ENCODE measurements at places on chromosomes 3 and 15.

- DNase-seq, result no peak
These were observed 17.0 kb upstream of the ARID3B start for GRCh38 chr15:74523982-74524381.

DNA sequence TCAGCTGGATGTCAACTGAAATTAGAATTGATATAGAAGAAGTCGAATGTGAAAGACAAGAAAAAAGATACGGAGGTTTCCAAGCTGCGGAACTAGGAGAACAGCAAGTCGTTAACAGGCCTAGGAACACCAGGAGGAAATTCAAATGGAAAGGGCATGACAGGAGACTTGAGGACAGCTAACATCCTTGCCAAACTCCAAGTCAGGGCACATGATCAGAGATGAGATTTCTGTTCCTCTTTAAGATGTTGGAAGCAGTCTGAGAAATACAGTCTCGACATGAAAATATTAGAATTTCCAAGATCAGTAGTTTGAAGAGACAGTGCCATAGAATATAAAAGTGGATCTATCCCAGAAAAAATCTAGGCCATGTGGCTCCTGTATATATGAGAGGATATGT lies 5.0 kb downstream of the MYO5A start:
- DNase-seq, result no peak

DNA sequence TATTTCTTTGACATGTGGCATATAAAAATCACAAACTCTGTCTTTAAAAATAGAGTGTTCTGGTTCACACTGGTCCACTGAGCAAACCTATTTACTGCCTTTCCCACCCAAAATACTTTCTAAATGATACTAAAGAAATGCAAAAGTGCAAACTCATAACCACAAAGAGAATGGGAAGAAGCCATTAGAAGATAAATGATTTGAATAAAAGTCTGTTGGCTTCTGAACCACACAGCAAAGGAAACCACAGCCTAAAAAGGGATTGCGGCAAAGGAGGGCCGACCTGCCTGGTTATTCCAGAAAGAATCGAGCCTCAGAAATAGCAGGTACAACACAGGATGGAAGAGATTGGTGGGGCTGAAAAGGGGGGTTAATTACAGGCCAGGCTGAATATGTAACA lies 599.5 kb downstream of the FHIT start:
- DNase-seq, result no peak

GRCh38 chr3:81352867-81353266 lies 408.6 kb downstream of the GBE1 start:
- DNase-seq, result no peak

- DNase-seq, result no peak
These were observed 10.6 kb downstream of the ARPP19 start for GRCh38 chr15:52558196-52558595.

- no peak for DNase-seq
These were observed 16.8 kb downstream of the SH2D7 start for GRCh38 chr15:78109156-78109555.

- no peak for DNase-seq
These were observed 916 bp downstream of the IDH3A start for GRCh38 chr15:78149805-78150751.

DNA sequence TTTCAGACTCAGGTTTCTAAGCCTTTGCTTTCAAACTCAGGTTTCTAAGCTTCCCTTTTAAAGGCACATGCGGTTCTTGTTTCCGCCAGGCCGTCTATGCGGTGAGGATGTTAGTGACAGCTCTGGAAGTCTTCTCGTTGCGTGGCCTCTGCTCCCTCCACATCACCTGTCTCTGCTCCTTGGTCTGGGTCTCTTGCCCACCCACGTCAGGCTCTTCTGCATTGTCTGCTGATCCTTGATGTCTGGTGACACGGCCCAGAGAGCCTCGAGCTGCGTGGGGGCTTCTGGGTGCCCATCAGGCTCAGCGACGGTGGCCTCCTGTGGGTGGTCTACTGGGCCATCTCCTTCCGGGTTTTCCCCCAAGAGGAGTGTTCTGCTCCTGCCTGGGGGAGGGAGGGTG lies 30.5 kb downstream of the KLF13 start:
- no peak for DNase-seq

GRCh38 chr3:140752499-140752898 lies 74.6 kb downstream of the TRIM42 start:
- no peak for DNase-seq

DNA sequence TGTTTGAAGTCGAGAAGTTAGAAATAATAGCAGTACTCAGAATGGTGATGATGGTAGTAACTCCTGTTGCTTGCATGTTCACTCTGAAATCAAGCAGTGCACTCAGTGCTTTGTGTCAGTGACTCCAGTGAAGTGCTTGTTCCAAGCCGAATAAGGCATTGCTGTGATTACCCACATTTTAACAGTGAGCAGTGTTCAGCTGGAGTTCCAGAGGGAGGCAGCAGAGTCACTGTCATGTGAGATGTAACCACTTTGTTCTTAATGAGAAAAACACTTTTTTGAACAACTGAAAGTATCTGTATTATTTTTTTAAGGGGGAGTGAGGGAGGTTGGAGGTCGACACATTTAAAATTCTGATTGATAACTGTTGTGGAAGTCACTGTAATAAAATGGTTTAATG lies 3.7 kb downstream of the MDFIC2 start:
- no peak for DNase-seq

DNA sequence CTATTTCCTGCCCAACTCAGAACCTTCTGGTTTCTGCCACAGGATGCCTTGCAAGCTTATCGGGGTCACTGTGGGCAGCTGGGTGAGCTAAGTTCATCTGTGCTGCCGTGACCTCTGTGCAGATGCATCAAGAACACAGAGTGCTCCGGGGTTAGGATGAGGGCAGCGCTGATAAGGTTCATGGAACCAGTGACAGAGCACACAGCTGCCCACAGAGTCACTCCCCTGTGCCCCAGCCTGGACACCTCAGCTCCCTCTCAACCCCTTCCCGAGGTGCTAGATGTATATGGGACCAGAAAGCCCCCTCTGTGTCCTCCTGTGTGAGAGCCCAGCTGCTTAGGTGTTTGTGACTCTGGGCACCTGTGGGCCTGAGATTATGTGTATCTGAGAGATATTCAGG lies 15.8 kb upstream of the ALAS1 start:
- no peak for DNase-seq

DNA sequence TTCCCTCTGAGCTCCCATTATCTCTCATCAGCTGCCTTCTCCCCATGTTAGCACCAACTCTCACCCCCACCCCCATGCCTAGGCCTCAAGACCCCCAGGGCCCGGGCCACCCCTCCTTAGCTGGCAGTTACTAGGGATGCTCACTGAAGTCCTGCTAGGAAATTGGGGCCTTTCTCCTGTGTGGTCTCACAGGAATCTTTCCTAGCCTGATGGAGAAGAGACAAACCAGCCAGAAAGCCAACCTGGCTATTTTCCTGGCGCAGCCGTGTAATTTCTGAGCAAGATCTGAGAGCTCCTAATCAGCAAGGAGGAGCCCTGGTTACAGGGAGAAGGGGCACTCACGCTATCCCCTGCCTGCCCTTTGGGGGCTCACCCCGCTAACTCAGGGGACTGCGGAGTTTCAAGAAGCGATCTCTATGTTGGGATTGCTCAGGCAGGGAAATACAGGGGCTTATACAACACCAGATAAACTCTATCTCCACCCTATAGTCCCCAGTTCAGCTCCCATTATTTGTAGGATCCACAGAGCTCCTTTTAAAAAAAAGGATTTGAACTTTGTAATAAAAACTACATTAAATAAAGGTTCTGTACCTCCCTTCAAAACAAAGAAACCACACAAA lies 25.2 kb downstream of the NR2F2 start:
- DNase-seq, result no peak

DNA sequence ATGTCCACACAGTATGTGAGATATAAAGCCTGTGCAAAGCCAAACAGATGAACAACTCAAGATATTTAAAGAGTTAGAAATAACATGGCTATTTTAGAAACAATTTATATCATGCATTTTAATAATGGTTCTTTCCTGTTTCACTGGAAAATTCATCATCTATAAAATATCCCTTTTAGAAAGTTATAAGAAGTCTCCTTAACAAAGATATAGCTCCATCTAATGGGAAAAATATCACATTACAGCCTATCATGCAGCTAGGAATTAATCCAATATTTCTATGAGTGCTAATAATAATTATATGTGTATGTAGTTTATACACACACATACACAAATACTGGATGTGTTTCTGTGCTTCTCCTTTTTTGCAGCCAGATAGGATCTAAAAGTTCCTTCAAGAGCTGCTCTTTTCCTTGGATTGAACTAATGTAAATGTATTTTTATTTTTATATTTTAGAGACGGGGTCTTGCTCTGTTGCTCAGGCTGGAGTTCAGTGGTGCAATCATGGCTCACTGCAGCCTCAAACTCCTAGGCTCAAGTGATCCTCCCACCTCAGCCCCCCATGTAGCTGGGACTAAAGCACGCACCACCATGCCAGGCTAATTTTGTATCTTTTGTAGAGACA lies 21.6 kb downstream of the RPL22L1 start:
- DNase-seq, result no peak

DNA sequence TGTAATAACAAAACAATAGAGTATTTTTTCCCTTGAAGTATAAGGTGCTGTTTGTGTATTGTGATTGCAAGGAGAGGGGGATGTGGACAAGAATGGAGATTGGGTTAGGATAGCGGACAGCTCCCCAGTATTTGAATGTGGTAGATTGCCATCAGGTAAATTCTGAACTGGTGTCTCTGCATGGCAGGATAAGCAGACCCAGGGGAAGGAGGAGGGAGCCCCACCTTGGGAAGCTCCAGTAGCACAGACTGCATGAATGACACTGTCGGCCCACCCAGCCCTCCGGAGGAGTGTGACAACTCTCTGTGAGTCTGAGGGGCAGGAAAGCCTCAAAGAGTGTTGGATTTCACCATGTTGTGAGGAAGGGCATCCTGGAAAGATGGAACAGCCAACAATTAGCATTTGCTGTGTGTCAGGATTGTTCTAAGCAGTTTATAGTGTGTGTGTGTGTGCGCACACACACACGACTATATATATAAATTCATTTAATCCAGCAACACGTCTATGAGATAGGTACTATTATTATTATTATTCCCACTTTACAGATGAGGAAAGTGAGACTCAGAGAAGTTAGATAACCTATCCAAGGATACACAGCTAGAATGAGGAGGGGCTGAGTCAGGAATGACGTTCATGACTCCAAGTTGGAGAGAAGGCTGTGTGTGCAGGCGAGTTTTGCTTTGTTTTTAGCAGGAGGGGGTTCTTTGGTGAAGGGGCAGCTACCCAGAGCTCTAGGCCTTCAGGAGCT lies 63.4 kb upstream of the LCTL start:
- no peak for DNase-seq

- no peak for DNase-seq
These were observed 54.5 kb downstream of the PLXNA1 start for GRCh38 chr3:127037418-127037841.

- DNase-seq, result no peak
These were observed 4.9 kb downstream of the ACAD11 start for GRCh38 chr3:132654721-132655120.

- no peak for DNase-seq
These were observed 65.2 kb downstream of the TBL1XR1 start for GRCh38 chr3:177131927-177132636.
